Gastroesophageal sphincter (tissue), 4 donors: ENCODE measurements at places on chromosomes 11 and 22. TPM values are rescaled to one million over a fixed set of nuclear protein-coding genes. Genes with fewer than 3 reads are reported as not detected.

DNA sequence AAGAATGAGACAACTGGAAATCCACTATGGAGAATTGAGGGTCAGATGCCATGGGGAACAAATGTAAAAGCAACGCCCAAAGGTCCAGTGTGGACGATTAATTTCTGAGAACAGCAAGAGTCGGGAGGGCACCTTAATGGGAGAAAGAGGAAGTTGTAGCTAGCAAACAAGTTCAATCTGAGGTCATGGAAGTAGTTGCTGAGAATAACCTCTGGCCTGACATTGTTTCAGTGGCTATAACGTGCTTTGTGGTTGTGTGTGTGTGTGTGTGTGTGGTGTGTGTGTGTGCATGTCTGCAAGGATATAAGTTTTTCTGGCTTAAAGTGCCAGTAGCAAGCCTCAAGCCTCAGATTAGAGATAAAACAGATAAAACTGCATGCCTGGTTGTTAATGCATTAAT, 1630.1 kb upstream of the TENM4 start:
- ATAC-seq = no peak

- no peak for ATAC-seq
Measured at GRCh38 chr22:36758792-36759271, 17.1 kb downstream of the IFT27 start.

DNA sequence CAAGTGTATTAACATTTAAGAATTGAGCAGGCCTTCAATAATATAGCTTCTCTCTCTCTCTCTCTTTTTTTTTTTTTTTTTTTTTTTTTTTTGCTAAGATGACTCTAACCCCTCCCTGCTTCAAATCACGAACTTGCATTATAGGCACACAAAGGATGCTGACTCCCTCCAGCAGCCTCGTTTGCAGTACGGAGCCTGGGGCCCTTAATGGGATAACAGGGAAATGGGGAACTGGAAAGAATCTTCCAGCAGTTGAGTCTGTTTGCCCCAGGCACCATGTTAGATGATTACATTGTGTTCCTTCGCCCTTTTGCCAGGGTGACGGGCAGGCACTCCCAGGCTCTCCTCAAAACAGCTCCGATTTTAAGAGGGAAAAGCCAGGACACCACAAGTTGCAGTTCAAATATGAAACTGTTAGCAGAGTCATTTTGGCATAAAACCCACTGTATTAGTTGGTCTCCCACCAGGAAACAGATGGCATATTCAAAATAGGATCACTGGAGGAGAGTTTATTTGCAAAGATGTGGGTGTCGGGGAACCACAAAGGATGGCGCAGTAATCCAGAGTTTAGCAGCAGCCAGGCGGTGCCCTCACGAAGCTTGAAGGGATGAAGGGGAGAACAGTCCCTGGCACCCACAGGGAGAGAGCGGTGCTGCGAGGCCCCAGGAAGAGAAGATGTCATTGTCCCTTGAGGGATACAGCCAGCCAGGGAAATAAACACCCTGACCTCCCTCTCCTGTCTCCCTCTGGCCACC, 26.5 kb upstream of the TREH start:
- ATAC-seq = no peak

DNA sequence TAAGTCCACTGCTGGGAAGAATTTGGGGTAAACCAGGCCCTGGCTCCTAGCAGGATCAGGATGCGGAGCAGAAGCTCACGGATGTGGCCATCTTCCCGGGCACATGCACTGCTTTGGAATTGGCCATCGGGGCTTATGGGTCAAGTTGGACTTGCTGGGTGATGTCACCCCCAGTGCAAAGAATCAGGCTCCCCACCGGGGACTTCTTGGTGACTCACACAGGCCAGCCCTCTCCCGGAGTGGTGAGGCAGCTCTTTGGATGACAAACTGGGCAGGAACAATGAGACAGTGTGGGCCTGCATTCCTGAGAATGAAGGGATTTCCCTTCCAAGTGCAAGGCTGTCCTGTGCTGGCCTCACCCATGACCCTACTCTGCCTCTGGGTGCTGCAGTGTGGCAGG, 128.8 kb upstream of the ANO1 start:
- no peak for ATAC-seq

- no peak for ATAC-seq
Measured at GRCh38 chr11:26106726-26107125, 225.2 kb upstream of the ANO3 start.

DNA sequence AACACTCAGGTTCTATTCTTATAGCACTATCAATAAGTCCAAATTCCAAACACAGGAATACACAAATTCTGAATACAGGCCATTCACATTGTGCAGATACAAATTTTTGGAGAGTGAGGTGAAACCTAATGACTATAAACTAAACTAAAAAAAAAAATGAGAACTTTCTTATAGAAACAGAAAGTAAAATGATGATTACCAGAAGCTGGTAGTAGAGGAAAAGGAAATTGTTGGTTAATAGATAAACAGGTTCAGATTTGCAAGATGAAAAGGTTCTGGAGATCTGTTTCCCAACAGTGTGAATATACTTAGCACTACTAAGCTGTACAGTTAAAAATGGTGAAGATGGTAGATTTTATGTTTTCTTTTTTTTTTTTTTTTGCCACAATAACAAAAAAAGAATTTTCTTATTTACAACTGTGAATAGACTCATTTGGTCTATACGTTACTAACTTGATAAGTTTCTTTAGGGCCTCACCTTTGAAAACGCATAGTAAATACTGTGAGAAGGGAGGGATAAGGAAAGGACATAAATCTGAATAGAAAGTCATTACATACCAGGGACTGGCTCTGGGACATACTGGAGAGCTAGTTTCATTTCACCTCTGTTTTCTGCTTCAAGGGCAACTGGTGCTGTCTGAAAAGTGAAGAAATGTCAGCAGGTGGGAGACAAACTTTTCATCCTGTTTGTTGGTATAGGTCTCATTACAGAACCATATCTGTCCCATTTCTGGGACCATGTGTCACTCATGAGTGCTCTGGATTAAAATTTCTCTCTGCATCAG, 14.2 kb upstream of the CCDC89 start:
- ATAC-seq = no peak

DNA sequence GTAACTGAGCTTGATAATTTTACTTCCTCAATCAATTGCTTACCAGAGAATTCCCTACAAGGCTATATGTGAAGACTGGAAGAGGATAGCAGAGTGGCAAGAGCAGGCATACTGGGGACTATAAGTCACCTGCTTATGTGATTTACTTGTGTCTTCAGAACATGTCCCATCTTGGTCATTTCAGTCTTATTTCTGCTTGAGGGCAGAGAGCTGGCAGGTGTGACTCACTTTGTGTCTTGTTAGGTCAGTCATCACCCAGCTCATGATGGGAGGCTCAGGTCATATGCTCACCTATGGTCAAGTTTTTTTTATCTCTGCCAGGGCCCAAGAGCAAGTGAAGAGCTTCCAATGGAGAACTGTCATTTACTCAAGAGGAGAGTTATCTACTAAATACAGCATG, 6.2 kb downstream of the SRSF8 start:
- no peak for ATAC-seq

GRCh38 chr11:3857628-3858027, 2.2 kb downstream of the STIM1 start:
- ATAC-seq = no peak

DNA sequence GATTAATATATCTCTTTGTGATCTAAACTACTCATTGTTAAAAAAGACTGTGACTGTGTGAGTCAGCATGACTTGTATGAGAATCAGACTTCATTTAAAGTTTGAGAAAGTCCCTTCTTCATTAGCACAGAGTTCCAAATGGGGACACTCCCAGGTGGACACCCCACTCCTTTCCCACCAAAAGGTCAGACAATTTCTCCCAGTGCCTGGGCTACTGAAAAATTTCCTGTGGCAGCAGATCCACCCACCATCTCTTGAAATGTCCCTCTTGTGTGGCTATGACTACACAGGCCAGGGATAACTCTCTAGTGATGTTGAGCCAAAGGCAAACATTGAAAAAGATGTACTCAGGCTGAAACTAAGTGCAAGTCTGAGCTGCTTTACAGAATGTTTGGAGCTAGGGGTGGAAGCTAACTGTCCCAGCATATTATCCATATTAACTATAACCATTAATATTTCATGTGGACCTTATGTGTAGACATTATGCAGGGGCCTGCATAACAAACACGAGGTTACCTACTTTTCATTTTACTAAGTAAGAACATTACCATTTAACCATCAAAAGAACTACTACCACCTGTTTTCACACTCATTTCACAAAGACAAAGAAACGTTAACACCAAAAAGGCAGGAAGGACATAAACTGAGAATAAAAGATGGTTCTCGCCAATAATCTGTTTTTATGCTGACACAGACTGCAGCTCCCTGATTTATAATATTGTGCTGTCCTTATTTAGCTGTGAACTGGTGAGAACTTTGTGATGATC, 44.8 kb downstream of the MMP20 start:
- ATAC-seq = no peak

GRCh38 chr11:66047541-66048365, 1.2 kb downstream of the GAL3ST3 start:
- no peak for ATAC-seq

DNA sequence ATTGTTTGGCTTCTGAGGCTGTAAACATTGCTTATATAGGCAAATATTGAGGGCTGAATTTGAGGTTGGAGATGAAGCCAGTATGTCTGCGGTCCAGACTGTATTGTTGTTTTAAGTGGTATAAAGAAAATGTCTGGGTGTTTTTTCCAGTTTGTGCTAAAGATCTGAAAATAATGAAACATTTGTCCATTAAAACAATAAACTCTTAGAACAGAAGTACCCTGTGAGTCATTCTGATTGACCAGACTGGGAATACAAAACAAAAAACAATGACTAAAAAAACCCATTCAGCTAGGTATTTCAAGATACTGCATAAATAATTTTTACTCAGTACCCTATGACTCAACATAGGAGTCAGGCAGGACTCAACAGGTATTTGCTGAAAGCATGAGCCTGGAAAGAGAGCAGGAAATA, 20.4 kb downstream of the ALKBH8 start:
- ATAC-seq = no peak

DNA sequence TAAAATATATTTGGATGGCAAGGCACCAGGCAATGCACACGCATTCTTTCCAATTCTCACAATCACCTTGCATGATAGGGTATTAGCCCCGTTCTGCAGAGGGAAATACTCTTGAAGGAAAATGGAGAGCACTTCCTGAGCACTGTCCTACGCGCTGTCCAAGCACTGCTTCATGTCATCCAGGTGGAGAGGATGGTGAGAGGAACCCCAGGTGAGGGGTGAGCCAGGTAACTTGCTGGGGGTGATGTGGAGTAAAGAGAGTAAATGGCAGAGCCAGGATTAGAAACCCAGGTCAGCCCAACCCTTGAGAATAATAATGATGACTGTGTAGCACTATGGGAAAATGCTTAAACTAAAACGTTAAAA, 711 bp upstream of the PACSIN2 start:
- ATAC-seq = no peak

DNA sequence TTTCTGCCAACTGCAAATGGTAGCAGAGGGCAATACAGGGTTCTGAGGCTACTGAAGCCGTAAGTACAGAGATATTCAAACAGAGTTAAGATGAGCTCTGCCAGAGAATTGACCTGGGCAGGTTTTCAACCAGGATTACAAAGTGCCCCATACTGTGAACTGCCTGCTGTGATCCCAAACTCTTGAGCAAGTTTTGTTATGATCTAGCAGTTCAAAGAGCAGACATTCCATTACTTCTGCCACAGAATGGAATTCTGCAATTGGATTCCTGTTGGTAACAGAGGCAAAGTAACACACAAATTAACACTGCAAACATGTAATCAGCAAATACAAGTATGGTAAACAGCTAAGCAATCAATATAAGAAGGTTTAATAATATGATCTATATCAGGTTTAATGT, 31.2 kb downstream of the ALG9 start:
- no peak for ATAC-seq

- ATAC-seq = peak; percentile 56
Measured at GRCh38 chr22:36471341-36471821, 10.1 kb downstream of the TXN2 start.

- no peak for ATAC-seq
Measured at GRCh38 chr11:15446929-15447328, 332.2 kb downstream of the INSC start.

DNA sequence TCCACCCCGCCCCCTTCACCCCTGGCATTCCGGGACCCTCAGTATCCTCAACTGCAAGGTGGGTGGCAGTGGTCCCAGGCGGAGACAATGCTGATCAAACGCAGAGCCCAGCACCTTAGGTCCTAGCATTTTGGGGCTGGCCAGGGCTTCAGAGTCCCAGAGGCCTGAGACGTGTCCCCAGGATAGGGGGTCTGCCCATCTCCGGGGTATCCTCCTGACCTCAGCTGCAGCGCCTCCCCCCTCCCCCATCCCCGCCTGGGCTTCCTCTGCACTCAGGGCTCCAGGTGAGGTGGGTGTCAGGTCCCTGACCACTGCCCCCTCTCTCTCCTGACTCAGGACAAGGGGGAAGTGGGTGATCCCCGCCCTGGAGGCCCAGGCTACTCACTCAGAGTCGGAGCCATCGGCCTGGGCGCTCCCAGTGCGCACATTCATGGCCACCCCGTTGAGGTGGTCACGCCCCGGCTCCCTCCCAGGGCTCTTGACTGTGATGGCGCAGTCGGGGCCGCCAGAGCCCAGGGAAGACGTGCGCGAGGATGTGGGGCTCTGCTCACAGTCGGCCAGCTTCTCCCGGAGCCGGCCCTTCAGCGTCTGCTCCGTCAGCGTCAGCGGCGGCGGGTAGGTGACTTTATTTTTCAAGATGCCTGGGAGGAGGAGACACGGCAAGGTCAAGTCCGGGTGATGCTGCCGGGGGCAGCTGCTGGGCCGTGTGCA, 28.3 kb downstream of the TRMU start:
- no peak for ATAC-seq

GRCh38 chr22:47794851-47795250, 1032.4 kb downstream of the TBC1D22A start:
- ATAC-seq = no peak

GRCh38 chr11:36403661-36404060, 106.4 kb downstream of the TRAF6 start:
- ATAC-seq = no peak

- ATAC-seq = no peak
Measured at GRCh38 chr11:132874638-132875037, 657.7 kb downstream of the OPCML start.

DNA sequence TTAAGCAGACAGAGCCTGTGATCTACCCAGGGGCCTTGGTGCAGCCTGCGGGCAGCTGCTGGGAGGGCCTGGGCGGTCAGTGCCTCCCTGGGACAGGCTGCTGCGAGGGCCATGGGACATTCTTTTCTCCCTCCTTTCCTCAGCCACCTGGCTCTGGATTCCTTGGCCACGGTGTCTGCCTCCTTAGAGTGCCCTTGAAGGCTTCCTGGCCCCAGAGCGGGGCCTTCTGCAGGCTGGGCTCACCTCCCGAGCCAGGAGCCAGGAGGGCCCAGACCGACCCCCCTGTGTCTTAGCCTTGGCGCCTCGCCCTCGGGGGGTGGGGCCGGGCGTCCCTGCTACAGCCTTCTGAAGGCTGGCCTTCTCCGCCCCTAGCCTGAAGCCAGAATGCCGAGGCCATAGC, 231.2 kb downstream of the TBC1D22A start:
- no peak for ATAC-seq

Gene KIRREL3
- 0.54 TPM for total RNA-seq

Gene MAP6
- 23.8 TPM for total RNA-seq

Gene APOL4
- 18.8 TPM for total RNA-seq

Gene OR4A16
- total RNA-seq = not detected

Gene COX8A
- total RNA-seq = 650 TPM

Gene ASPHD2
- total RNA-seq = 1.2 TPM

Gene PKNOX2
- 5.7 TPM for total RNA-seq

Gene PVALB
- total RNA-seq = not detected

Gene OR11H1
- total RNA-seq = not detected

Gene PDGFD
- total RNA-seq = 4.4 TPM

Gene VPREB1
- total RNA-seq = not detected

Gene UBQLNL
- 0.27 TPM for total RNA-seq
